ENCODE measurements at places on chromosomes 2 and 18.

DNA sequence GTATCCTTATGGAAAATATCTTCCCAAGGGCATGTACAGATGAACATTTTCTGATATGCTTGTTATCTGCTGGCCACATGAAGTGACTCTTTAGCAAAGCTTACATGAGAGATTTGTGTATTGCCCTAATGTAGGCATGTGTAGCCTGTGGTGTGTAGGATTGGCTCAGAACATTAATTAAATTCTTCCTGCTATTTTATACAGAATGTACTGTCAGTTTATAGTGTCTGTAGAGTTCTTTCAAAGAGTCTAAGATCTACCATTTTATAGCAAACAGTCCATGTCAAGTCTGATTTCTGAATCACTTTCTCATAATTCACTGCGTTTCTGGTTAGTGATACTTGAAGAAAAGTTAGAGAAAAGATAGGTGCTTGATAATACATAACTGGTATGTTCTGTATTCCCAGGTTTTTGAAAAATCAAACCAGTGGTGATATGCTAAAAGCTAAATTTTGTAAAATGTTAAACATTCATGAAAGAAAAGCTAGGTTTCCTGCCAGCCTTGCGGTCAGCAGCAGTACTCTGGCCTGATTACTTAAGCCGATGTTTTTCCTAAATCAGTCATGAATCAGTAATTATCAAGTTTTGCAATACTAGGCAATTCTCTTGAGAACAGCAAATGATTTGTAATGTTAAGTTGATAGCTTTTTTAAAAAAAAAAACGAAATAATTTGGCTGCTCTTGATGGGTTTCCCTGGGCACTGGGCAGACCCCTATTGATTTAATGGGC lies 30.9 kb upstream of the EFEMP1 start:
- DNase-seq = no peak

DNA sequence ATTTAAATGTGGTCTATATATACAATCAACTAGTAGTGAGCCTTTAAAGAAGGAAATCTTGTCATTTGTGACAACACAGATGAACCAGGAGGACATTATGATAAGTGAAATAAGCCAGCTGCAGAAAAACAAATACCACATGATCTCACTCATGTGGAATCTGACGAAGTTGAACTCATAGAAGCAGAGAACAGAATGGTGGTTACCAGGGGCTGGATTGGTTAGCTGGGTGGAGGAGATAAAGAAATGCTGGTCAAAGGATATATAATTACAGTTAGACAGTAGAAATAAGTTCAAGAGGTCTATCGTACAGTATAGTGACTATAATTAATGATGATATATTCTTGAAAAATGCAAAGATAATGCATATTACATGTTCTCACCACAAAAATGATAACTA lies 267.9 kb downstream of the FBXO15 start:
- no peak for DNase-seq

- DNase-seq = no peak
Observed at GRCh38 chr2:36441065-36441625, 85.6 kb downstream of the CRIM1 start.

DNA sequence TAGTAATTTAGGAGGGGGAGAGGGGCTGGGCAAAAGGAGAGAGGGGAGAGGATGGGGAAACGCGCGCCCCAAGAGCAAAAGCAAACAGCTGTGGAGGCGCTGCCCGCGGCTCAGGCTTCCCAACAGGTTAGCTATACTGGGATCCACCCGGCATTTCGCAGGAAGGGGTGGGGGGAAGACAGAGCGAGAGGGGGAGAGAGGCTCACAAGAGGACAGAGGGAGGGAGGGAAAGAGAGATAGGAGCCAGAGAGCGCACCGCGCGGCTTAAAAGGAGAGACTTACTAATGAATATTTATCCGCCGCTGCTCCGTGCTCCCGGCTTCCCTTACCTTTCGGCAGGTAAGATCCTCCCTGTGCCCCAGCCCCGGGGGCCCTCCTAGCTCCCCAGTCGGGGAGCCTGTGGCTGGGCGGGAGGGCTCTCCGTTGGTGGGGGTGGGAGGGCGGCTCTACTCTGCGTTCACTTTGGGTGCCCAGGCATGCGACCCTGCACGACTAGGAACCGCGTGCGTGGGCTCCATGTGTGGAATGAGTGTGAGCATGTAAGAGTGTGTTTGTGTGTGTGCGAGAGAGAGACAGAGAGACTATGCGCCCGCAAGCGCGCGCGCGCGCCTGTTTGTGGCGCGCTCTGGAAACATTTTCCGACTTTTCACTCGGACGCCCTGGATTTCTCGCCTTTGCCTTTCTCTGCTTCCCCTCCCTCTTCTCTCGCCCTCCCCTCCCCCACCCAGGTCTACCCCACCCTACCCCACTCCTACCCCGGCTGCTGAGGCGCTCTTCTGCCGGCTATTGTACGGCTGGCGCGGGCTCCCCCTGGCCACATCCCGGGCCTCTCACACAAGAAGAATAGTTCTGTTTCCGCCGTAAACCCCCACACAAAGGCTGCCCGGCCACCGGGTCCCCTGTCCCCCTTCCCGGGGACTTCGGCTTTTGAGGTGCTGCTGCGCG lies 7.2 kb upstream of the SIX3 start:
- no peak for DNase-seq

GRCh38 chr2:237547841-237548416 lies 18.4 kb upstream of the PRLH start:
- no peak for DNase-seq

DNA sequence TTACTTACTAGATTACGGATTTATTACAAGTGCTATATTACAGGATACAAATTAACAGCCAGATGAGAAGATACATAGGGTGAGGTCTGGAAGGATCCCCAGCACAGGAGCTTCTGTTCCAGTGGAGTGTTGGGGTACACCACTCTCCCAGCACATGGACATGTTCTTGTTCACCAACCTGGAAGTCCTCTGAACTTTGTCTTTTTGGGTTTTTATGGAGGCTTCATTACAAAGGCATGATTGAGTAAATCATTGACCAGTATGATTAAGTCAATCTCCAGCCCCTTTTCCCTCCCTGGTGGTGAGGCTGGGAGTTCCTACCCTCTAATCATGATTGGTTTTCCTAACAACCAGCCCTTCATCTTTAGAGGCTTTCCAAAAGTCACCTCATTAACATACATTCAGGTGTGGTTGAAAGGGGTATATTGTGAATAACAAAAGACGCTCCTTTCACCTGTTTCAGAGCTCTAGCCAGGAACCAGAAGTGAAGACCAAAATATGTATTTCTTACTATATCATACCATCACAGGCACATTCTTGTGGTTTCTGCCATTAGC lies 38.3 kb downstream of the APLF start:
- DNase-seq = no peak

Measured in stimulated activated CD8-positive, alpha-beta memory T cell treated with anti-CD3 and anti-CD28 coated beads, Interleukin-2, amount 100 ng/mL, for 48 hours (primary cell).